ENCODE measurements at places on chromosomes 3 and 15. TPM values are rescaled to one million over a fixed set of nuclear protein-coding genes. Genes with fewer than 3 reads are reported as not detected.
A peak's percentile ranks its signal among the peaks of the same experiment; 100 is the strongest.

DNA sequence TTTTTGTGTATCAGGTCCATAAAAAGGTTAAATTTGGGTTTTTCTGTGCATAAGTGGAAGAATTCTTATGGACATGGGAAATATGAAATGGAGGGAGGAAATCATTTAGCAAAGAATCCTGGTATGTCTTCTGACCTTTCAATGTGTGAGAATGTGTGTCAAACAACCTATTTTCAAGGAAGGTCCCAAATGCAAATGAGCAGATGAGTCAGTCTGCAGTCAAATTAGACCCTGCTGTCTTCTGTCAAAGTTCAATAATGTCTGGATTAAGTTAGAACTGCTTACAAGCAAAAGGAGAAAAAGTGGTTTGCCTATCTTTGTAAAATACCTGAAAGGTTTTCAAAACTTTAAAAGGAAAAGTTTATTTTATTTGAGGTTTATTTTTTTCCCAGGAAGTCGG lies 15.3 kb downstream of the FBN1 start:
- no peak for DNase-seq

DNA sequence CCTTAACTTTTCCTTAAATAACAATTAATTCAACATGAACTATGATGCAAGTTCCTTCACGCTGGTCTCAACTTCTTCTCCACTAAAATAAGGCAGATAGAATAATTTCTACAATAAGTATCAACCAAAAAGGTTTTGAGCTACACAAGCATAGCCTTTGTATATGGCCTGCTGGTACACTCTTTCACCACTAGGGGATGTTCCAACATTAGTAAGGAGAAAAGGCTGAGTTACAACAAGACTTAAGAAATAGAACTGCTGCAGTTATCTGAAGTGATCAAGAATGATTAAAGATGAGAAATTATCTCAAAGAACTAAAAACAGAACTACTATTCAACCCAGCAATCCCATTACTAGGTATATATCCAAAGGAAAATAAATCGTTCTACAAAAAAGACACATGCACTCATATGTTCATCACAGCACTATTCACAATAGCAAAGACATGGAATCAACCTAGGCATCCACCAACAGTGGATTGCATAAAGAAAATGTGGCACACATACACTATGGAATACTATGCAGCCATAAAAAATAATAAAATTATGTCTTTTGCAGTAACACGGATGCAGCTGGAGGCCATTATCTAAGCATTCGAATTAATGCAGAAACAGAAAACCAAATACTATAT lies 14.4 kb downstream of the ATP13A3 start:
- DNase-seq, result no peak

DNA sequence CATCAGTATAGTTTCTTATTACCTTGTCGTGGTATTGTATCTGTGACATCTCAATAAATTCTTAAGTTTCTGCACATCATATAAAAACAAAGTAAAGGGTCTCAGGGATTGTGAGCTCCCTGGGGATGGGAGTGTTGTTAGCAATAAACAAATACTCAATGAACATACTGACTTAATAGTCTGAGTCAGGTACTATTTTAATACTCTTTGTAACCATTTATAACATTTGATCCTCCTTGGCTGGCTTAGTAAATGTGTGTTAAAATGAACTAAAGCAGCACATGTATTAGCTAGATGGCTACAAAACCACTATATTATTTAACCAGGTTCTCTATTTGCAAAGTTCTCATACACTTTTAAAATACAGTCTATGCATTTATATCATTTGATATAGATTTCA lies 1.8 kb downstream of the ICE2 start:
- no peak for DNase-seq

- DNase-seq, result no peak
Measured at GRCh38 chr3:141385406-141386125, 17.3 kb downstream of the ZBTB38 start.

DNA sequence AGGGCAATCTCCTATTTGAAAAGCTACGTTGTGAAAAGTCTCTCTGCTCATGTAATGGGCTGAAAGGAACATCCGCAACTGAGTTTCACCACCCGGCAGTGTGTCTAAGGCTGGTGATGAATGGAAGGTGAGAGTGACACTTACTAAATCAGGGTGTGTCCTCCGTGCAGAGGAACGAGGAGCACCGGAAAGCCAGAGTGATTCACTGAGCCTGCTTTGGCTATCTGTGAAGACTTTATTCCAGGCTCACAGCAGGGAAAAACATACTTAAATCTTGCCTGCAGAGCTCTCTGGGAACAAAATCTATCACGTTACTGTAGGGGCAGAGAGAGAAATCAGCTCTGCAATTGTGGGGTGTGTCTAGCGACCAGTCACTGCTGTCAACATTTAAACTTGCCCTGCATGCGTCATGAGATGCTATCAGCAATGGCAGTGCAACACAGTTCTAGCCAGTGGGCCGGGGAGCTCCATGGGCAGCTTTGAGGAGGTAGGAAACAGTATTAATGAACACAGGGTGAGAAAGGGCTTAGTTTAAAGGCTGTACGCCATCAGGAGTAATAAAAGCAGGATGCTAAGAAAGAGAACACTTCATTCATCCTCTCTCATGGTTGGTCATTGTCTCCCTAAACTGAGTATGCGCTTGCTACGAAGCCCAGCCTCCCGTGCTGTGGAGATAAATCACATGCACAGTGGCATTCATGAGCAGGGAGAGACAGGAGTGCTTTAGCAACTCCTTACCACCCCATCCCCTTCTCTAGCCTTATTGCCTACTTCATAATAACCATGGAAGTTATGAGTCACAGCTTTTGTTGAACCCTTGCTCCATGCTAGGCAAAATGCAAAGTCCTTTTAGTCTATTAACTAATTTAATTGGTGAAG lies 542.7 kb upstream of the ADAMTS9 start:
- no peak for DNase-seq

- no peak for DNase-seq
Measured at GRCh38 chr3:29338377-29338776, 57.5 kb downstream of the RBMS3 start.

DNA sequence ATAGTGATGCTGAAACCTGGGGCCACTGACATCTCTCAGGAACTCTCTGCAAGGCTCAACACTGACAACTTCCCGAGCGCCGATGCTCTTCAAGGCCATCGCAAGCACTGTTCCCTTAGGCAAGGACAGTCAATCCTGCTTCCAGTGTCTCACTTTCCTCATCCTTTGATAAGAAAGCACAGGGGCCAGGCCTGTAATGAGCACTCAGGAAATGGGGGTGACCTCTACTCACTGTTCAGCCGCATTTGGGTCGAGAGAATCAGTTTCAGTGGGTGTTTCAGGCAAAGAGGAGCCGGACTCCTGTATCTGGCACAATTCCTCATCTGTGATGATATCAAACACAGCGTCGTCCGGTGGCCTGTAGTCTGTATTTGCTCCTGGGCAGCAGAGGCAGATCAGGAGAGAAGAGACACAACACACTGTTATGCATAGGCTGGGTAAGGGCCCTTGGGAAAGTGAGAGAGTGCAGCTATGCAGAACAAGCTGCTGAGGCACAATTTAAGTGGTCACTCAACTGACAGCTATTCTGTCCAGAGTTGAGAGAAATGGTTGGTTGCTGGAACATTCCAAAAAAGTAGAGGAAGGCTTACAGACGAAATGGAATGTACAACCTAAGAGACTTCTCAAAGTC lies 11.9 kb downstream of the CXCR6 start:
- no peak for DNase-seq

- DNase-seq, result no peak
Measured at GRCh38 chr15:70385711-70386110, 288.0 kb upstream of the TLE3 start.

- no peak for DNase-seq
Measured at GRCh38 chr3:149792452-149793270, at the start of gene ANKUB1. TSS of gene ANKUB1 (minus strand) at chr3:149792554. CDS start at chr3:149792366, 188 bp downstream.

DNA sequence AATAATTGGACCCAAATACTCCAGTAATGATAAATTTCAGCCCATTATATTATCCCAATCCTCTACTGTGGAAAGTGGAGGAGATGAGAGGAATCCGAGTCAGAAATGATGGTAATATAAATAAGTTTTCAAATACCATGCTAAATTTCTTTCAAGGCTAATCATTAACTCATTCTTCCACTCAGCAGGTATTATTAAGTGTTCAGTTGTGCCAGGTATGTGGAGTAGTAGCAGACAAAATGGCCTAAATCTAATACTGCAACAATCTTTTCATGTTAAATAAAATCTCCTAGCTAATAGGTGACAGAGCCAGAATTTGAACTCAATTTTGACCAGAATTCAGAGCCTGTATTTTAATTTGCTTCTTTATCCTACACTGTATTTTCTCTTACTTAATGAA lies 538.6 kb upstream of the ROBO2 start:
- no peak for DNase-seq

DNA sequence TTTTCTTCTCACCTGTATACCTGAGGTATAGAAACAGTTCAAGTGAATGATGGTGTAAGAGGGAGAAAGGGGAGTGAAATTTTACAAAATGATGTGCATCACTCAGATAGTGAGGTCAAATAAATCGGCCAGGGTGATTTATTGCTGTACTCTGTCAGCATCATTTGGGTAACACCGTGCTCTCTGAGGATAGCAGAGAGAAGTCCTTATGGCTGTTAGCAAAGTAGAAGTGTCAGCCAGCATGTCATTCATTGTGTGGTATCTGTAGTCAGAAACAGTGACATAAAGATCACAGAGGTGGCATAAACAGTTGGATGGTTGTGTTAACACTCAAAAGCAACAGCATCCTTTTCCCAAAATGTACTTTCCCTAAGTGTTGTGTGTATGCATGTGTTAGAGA lies 53.4 kb downstream of the PSMD6 start:
- no peak for DNase-seq

GRCh38 chr15:81924729-81925128 lies 121.1 kb downstream of the MEX3B start:
- no peak for DNase-seq

GRCh38 chr15:39413558-39413957 lies 167.3 kb upstream of the THBS1 start:
- no peak for DNase-seq

DNA sequence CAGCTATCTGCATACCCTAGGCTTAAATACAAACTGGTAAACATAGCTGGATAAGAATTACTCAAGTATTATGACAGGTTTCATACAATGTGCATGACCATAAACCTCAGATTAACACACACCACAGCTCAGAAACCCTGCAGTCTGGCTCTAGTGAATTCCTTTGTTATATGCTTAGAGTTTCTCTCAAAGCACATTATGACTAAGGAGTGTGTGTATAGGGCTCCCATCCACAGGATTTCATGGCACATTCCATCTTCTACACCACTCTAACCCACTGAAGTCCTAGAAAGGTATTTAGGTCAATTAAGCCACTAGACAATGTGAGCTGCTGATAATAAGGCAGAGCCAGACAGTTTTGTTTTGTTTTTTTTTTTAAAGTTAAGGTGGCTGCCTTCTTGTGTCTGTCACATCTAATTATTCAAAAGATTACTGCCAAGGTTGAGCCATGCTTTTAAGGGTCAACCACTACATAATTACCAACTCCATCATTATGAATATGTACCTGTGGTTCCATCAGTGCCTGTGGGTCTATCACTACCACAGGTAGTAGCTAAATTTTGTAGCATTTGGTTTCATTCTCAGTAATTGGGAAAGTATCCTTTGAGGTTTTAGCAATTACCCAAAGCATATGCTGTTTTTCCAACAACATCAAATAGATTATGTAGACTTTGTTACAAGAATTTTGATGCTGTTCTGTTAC lies 107.0 kb downstream of the ALCAM start:
- no peak for DNase-seq

GRCh38 chr3:138594935-138595610 lies 1.0 kb upstream of the CEP70 start:
- no peak for DNase-seq

- peak; percentile 97 for DNase-seq
Measured at GRCh38 chr3:160399125-160400029, at the start of the genes IFT80 and SMC4. TSS of gene IFT80 (minus strand) at chr3:160399225. CDS start at chr3:160384600, 14,625 bp downstream. TSS of gene SMC4 (plus strand) at chr3:160399650. CDS start at chr3:160400827, 1,177 bp downstream.

Gene MAP6D1
- 3.0 TPM for total RNA-seq

Gene CHL1
- 24.2 TPM for total RNA-seq

Gene LMAN1L
- total RNA-seq, result 20.6 TPM
